SIG-M5 (cell line): ENCODE measurements at places on chromosomes 7 and 10.

GRCh38 chr7:71694665-71695064 lies 562.7 kb downstream of the GALNT17 start:
- no peak for DNase-seq

- DNase-seq: no peak
These were observed 143.4 kb downstream of the SGMS1 start for GRCh38 chr10:50480054-50481007.

DNA sequence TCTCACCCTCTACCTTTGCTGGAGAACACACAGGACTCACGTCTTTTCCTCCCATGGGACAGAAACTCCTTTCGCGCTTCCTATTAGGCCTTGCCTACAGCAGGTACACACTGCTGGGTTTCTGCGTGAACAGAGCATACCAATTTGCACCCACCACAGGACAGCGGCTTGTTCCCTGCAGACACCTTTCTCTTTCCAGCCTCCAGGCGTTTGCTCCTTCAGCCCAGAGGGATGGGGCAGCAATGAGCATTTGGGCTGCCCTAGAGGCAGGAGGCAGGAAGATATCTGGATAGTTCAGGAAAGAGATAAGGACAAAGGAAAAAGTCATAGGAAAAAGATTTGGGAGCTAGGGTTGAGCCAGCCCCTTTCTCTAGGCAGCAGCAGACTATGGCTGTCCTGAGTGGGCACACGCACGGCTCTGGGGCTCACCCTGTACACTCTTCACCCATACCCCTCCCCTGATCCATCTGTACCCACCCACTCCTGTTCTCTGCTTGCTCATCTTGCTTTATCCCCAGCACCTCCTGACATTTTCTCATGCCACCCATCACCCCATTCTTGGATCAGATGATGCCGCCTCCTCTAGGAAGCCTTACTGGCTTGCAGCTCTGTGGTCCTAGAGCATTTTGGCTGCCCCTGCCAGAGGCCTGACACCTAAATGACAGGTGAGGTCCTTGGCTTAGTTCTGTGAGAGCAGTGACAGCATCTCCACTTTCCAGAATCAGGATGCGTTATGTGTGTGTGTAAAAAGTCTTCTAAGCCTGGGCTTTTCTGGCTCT lies 40.7 kb upstream of the SPDYE3 start:
- no peak for DNase-seq

DNA sequence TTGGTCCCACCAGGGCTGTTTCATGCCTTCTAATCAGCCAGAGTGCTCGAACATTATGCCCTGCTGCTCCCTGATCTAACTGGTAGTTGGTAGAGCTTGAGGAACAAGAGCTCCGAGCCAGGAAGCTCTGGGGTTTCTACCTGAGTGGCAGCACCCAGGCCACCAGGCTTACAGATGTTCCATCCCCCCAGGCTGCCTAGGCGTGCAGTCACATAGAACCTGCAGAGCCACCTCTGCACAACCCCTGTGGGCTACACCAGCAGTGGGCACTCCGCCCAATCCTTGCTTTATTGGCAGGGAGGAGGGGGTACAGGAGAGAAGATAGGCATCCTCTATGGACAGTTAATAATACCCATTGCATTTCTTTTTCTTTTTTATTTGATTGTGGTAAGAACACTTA lies 21.8 kb downstream of the MAP3K8 start:
- DNase-seq: no peak

DNA sequence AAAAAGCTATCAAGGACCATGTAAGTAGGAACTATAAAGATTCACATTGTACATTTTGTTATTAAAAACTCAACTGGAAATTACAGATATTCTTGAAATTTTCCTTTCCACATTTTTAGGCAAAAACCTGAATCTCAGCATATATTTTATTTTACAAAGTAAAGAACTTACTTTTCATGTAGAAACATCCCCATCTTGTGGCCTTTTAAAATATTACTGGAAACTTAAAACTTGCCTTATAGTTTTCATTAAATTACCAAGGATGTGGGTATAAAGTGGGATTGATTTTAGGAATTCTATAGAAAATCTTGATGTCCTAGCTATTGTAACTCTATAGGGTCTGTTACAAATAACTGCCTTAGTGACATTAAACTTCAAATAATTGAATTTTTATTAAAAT lies 10.6 kb downstream of the DBF4 start:
- DNase-seq: no peak

GRCh38 chr7:116977172-116977571 lies 23.9 kb downstream of the ST7 start:
- no peak for DNase-seq

GRCh38 chr7:83130191-83130590 lies 32.5 kb downstream of the PCLO start:
- no peak for DNase-seq

GRCh38 chr7:23759671-23760391 lies 49.8 kb downstream of the STK31 start:
- no peak for DNase-seq

DNA sequence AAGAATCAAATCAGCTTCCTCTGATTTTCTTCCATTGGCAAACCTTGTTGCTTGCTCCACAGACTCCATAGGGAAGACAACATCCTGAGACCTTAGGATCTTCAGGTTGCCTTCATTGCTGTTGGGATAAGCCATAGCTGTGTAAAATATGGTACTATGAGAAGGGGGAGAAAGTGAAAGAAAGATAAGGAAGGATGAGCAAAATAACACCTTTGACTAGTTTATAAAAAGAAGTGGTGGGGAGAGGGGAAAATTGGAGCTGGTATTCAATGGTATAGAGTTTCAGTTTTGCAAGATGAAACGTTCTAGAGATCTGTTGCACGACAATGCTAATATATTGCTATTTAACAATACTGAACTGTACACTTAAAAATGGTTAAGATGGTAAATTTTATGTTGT lies 180.4 kb upstream of the PHYHIPL start:
- no peak for DNase-seq

DNA sequence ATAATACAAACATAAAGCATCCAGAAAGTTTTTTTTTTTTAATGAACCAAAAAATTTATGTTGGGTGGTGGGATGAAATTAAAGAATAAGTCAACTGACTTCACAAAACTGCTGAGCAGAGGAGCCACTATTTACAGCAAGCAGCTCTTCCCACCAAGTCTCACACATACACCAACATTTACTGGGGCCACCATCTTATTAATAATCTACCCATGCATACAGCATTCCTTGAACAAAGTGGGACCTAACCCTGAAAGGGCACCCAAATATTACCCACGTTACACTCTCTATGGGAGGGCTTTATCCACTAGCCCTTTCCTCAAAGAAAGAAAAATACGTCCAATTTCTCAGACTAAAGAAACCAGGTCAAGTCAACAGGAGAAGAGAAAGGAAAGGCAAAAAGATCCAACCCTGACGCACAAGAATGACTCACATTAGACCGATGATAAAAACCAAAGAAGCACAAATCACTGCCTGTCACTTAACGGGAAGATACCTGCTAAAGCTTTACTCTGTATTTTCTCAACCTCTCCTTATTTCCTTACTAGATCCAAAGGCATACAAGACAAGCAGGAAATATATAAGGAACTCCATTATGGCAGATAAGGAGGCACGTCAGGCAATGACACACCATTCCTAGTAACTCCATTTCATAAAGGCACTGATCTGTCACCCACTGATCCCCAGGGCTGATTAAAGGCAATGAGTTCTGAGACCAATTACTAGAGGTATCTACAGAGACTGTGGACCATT lies 141.8 kb upstream of the ASAH2 start:
- no peak for DNase-seq

DNA sequence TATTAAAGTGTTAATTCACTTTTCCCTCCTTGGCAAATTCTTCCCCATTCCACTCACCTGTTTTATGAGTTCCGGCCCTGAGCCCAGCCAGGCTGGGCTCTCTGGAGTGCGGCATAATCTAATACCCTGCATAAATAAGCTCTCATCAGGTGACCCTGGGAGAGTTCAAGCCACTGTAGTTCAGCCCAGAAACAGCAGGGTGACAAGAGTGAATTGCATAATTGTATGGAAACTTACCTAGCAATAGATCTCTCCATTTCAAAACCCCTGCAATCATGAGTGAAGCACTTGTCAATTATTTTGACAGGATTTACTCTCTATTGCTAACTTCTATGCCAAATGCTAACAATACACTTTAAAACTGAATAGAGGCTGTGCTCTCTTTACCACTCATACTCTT lies 94.7 kb downstream of the OSBPL3 start:
- DNase-seq: no peak

DNA sequence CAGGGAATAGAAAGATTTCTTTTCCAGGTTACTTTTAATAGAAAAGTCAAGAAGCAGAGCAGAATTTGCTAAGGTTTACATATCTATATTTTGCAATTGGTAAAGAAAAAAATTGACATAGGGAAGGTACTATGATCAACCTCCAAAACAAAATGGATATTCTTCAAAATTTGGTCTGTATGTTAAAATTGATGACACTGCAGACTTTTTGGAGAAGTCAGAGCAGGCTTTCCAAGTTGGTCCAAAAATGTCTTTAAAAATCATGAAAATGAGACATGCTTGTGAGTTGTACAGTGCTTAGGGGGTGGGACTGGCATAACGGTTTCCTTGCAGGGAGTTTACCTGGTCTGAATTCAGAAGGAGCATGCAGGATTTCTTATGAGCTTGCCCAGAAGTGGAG lies 77.0 kb downstream of the TFPI2 start:
- no peak for DNase-seq

DNA sequence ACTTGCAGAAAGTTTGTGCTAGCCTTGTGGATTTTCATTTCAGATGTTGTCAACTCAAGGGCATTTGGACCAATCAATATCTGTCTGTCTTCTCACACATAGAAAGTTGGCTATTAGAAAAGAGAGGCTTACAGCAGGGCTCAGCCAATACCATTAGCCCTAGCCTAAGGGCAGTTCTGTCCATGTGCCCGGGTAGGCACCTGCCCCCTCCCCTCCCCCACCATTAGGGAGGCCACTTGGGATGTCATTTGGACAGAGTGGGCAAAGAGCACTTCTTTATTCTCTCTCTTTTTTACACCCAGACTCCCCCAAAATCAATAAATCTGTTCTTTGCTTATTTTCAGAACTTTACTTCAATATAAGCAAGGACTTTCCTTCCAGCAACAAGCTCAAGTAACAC lies 188.5 kb upstream of the MKI67 start:
- DNase-seq: no peak

DNA sequence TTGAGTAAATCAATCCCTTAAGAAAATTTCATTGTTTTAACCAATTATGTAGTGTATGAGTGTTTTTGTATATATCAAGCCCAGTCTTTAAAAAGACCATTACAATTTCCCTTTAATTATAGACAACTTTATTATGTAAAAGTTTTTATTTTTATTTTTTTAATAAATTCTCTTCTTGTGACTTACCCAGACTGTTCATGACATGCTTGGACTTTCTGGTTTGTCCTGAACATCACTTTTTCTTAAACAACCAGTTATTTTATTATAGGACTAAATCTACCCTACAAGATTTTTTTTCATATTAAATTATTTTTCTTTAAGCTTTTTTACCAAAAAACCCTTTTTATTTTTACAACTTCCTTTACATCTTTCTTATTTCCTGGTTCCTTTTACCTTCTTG lies 410.4 kb downstream of the ATRNL1 start:
- DNase-seq: no peak

GRCh38 chr7:66800591-66800990 lies 60.1 kb downstream of the RABGEF1 start:
- DNase-seq: no peak

DNA sequence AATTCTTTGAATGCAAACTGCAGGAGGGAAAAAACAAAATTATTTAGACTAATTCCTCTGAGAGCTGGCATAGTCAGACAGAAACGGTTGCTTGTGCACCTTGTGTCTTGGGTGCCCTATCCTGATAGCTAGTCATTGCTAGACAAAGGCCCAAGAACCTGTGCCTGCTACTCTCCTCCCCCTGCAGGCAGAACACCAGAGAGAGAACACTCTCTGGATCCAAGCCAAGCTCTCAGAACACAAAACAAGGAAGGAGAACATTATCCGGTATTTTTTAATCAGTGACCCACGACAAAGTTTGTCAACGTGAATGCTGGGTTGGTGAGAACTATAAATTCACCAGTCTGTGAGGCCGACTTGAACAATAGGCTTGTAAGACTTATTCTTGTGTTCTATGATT lies 18.8 kb upstream of the PPP1R9A start:
- DNase-seq: no peak

DNA sequence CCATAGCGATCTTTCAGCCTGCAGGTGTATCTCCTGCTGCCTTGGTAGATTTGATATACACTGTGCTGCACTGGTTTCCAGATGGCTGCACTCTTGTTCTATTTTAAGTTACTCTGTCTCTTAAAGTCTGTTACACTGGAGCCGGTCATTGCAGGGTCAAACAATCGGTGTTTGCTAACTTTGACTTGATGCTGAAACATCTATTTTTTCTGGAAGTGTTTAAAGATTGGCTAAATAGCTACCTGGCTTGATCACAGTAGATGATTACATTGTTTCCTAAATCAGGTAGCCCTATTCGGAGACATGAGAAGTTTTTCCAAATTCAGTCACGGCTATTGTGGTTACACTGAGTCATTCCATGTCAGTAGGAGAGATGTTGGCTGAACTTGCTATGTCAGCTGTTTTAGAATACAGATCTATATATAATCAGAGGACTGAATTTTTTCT lies 574.8 kb downstream of the ETV1 start:
- DNase-seq: no peak

DNA sequence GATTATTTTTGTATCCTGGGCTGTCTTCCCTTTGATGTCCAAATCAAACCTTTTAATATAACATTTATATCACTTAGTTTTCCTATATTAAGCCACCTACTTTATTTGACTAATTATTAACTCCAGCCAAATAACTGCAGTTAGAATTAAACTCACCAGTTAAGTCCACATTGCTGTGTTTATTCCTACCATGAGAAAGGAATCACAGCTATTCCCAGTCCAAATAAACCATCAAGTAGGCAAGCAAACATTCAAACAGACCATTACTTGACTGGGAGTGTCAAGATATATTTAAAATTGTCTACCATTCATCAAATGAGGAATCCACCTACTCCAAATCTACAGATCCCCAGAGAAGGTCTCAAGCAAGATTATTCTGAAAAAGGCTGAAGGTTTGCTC lies 22.4 kb downstream of the PDE1C start:
- no peak for DNase-seq

DNA sequence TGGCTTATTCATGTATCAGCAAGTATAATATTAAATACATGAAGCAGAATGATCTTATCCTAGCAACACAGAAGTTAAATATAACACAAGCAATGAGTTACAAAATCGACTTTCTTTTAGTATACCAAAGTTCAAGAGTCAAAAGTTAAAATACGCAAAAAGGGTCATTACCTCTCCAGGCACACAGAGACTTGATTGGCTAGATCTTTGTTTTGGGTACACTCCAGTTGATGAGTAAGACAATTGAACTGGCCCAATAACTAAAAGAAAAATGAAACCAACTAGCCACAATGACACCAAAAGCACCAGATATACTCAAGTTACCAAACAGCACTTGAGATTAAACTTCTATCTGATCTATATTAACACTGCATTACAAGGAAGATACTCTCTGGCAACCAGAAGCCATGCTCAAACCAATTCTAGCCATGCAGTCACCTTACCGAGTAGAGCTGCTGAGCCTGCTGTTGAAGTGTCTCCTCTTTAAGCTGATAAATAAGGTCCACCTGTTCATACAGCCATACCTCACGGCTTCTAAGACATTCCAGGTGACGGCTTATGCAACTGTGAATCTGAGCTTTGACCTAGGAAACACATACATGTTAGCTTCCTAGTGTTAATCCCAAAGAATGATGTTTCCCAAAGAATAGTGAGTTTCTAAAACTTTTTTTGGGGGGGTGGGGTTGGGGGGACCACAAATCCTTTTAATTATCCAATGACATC lies 15.6 kb downstream of the NCOA4 start:
- no peak for DNase-seq

- DNase-seq: no peak
These were observed 20.6 kb downstream of the UBTD1 start for GRCh38 chr10:97519342-97519741.
